ENCODE measurements at places on chromosomes 5 and 9.

DNA sequence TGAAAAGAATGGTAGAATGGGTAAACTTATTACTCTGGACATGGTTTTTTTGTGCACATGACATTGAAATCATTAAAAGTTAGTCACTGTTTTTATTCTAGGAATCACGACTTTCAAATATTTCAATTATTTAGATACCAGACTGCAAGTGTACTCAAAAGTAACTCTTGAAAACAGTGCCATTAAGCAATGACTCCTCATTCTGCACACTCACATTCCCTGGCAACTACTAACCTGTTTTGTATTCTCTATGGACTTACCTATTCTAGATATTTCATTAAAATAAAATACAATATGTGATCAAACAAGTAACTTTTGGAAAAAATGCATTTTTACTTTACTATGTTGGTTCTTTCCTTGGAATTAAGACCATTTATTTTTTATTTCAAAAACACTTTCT lies 607.0 kb downstream of the PDE4D start:
- no peak for DNase-seq

GRCh38 chr5:24235946-24236345 lies 408.8 kb downstream of the CDH10 start:
- DNase-seq = no peak

DNA sequence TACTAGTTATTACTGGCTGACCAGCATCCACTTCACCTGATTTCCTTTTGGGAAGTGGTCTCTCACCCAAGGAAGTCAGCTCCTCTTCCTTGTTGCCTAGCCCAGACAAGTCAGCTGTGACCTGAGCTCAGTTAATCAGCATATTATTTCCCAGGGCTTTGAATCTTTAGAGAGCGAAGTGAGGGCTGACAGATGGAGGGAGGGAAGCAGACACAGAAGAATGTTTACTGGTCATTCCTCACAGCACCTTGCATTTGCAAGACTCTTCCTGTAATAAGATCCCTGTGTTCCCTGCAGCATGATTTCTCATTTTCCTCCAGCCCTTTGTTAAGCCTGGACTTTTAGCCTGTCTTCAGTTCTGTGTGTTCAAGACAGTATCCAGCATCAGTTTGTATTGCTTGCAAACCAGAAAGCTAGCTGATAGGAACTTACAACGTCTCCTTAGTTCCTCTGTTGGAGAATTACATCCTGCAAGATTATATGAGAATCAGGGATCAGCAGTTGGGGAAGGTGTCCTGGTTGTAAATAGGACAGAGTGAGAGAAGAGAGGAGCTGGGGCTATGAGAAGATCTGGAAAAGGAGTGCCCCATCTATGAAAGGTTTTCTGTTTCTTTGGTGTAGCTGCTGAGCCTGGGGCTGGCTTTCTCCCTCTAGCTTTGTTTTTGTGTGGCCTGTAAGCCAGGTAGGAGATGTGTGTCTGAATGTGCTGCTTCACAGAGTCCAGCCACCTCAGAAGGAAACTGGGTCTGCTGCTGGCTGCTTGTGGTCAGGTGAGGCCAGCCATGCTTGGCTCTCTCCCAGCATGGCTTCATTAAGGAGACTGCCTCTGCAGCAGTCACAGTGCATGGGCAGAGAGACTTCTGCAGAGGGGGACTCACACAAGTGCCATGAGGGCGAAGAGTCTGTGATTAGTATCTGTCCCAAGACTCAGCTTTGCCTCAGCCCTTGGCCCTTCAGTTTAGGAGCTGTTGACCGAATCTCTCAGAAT lies 50.3 kb downstream of the MAN2A1 start:
- DNase-seq = no peak

DNA sequence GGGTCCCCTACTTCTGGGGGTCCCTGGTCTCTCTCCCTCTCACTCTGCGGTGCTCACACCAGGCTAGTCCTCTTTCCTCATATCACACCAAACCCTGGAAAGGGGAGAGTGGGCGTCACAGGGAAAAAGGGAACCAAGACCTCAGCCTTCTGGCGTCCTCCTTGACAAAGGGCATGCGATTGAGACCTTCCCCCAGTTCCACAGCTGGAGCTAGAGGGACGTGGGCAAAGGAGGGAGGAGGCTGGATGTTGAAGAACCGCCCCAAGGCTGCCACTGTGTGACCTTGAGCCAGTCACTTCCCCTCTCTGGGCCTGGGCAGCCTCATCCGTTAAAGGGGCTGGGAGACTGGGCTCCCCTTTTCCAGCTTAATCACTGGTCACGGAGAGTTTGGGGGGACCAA lies 18.5 kb upstream of the TOR2A start:
- no peak for DNase-seq

DNA sequence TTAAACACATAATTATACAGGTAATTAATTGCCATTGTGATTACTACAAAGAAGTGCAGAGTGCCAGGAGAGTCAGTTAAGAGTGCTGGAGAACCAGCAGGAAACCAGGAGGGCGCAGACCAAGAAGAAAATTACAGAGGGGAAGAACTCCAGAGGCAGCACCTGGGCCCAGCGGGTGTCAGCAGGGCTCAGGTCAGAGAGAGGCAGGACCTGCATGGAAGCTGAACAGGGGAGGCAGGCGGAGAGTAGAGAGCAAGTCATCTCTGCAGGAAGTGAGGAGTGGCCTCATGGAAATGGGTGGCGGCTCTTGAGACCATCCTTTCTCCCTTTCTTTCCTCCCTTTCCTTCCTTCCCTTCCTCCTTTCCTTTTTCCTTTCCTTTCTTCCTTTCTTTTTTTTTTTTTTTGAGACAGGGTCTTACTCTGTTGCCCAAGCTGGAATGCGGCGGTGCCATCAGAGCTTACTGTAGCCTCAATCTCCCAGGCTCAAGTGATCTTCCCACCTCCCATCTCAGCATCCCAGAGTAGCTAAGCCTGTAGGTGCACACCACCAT lies 4.0 kb upstream of the ZBTB34 start:
- no peak for DNase-seq

DNA sequence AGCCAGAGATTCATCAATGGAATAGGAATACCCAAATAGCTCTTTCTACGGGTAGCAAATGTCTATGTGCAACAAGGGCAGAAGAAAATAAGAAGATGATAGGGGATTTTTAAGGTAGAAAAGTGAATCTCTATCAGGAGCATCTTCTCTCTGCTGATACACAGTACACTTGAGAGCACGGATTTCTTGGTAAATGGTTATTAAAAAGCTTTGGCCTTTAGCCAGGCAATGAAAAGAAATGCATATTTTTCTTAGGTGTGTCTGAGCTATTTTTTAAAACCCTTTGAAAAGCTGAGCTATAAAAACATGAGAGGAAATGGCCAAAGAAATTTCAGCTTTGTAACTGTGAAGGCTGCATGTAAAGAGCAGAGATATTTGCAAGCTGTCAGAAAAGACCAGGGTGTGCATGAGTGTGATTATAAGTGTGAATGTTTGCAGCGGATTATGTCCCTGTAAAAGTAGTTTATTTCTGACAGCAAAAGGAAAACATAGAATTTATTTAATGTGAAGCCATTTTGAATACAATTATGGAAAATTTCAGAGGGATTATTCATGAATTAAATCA lies 487.1 kb upstream of the PIK3R1 start:
- no peak for DNase-seq

DNA sequence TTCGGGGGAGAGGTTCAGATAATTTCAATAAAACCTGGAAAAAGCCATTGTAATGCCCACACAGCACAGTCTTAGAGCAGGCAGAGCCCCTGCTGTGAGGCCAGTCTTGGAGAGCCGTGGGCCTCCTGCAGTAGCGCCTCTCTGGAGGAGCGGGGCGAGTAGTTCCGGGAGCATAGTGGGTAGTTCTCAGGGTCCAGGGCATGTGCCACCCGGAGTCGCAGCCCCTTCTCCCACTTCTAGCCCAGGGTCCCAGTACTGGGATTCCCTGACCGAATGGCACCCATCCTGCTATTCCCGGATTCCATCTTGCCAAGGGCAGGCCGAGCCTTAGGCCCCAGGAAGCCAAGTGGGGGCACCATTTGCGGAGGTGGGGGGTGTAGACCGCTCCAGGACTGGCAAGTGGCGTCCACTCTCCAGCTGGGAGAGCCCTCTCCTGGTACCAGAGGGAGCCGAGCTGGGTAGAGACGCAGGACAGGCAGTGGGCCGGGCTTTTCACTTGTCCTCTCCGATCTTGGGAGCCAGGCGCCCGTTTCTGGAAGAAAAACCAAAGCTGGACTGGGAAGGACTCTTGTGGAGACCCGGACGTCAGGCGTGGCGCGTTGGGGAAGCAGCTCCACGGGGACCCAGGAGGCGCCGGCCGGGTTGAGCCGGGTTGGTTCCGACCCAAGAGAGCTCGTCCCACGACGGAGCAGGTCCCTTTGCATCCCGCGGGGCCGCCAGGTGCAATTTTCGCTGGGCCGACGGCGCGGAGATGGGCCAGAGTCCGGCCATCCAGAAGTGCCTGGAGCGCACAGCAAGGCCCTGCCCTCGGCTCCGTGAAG lies 12.1 kb downstream of the PROP1 start:
- no peak for DNase-seq
